ENCODE measurements at places on chromosomes 13 and 19.

DNA sequence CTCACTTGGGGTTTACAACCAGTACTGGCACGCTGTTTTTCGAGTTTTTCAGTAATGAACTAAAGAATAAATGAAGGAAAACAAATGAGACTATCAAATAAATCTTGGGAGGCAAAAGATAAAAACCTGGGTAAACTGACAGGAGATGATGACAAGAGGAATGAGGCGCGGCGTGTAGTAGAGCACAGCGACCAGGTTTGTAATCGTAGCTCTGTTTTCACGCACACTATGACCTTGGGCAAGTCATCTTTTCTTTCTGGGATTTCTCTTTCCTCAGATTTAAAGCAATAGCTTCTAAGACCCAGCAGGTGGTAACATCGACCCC lies 419 bp downstream of the MRPS31 start:
- H3K4me1 ChIP-seq, result peaks cover 3% of the 10 kb centered on the region
- peaks cover 4% of the 10 kb centered on the region for H3K36me3 ChIP-seq
- no peaks in the 10 kb centered on the region for H3K27me3 ChIP-seq
- peak overlapping the region; percentile 86 for H3K4me3 ChIP-seq
- peak overlapping the region; percentile 87 for H3K27ac ChIP-seq
- no peak for DNase-seq

DNA sequence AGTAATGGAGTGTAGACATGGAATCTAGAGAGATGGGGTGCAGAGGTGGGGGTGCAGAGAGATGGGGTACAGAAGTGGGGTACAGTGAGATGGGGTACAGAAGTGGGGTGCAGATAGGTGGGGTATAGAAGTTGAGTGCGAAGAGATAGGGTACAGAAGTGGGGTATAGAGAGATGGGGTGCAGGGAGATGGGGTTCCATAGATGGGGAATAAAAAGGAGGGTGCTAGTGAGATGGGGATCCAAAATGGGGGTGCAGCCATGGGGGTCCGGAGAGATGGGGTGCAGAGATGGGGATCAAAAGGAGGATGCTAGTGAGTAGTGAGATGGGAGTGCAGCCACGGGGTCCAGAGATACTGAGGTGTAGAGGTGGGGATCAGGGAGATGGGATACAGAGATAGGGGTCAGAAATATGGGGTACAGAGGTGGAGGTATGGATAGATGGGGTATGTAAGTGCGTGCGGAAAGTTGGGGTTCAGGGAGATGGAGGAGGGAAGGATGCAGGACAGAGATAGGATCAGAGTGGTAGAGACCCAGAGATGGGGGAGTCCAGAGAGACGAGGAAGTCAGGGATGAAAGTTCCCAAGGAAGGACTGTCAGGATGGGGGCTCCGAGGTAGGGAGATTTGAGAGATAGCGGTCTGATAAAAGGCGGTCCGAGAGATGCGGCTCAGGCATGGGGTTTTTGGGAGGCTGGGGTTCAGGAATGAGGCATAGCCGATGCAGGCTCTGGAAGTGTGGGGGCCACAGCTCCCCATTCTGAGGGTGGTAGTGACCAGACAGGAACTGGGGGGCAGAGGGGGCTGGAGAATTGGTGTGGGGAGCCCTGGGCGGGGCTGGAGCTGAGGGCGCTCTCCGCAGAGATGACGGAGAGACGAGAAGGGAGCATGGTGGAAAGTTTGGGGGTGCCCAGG lies 3.4 kb downstream of the PALM3 start:
- DNase-seq, result no peak
- H3K4me3 ChIP-seq, result peak overlapping the region; percentile 54
- no peaks in the 10 kb centered on the region for H3K36me3 ChIP-seq
- H3K27ac ChIP-seq, result no peak overlapping the region
- H3K4me1 ChIP-seq, result peaks cover 12% of the 10 kb centered on the region

DNA sequence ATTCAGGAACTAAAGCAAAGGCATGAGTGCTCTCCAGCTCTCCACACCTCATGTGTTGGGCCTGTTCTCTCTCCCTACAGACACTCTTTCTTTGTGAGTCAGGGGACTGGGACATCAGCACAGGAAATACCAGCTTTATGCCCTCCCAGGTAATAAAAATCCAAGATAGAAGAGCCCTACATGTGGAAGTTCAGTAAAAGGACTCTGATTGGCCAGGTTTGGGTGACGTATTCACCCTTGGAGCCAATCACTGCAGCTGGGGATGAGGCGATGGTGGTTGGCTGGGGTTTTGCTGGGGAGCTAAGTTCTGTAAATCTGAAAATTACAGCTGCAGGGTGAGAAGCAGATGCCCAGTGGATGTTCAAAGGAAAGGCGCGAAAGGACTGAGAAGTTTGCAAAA lies 32.5 kb downstream of the CCDC70 start:
- H3K27ac ChIP-seq, result no peak overlapping the region
- peak; percentile 35 for DNase-seq
- no peaks in the 10 kb centered on the region for H3K4me1 ChIP-seq

- no peaks in the 10 kb centered on the region for H3K36me3 ChIP-seq
- H3K27me3 ChIP-seq, result no peaks in the 10 kb centered on the region
- DNase-seq, result no peak
- no peak overlapping the region for H3K27ac ChIP-seq
- H3K4me1 ChIP-seq, result peaks cover 10% of the 10 kb centered on the region
Observed at GRCh38 chr13:113397608-113398425, 33.9 kb upstream of the GRTP1 start.

DNA sequence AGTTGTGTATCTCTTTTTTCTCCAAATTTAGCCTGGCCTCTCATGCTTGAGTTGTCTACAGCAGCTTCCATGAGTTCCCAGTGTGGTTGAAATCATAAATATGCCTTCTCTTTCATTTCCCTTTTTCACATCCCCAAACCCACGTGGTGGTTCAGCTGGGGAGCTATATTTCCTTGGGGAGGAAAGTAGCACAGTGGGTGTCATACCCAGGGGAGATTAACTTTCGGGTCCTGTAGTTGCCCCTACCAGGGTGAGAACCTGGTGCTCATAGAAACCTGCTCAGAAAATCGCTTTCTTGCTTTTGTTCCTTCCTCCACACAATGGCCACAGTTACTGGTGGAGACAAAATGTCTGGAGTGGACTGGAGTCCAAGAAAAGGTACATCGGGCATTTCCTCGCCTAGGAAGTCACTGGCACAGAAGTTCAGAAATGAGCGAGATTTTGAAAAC lies 7.0 kb upstream of the LILRA4 start:
- no peaks in the 10 kb centered on the region for H3K36me3 ChIP-seq
- DNase-seq, result no peak
- peaks cover 34% of the 10 kb centered on the region for H3K27me3 ChIP-seq
- H3K4me3 ChIP-seq, result no peak overlapping the region
- H3K4me1 ChIP-seq, result no peaks in the 10 kb centered on the region

GRCh38 chr19:31616031-31616430 lies 266.8 kb upstream of the TSHZ3 start:
- no peak overlapping the region for H3K4me3 ChIP-seq
- H3K27ac ChIP-seq, result no peak overlapping the region
- H3K36me3 ChIP-seq, result no peaks in the 10 kb centered on the region
- no peaks in the 10 kb centered on the region for H3K4me1 ChIP-seq
- DNase-seq, result no peak

DNA sequence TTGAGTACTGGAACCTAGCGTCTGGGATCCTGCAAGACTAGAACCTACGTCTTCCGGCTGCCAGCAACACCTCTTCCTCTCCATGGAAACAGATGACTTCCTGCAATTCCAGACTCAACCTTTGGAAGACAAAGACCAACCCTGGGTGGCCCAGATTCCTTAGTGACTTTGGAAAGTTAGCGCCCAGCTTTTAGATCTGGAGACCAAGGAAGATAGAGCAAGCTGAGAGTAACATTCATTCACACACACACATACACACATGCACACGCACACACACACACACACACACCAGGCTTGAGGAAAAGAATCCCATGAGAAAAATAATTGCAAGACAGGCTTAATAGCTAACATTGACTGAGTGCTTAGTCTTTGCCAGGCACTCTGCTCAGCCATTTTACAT lies 788.9 kb downstream of the UQCRFS1 start:
- H3K27me3 ChIP-seq, result no peaks in the 10 kb centered on the region
- H3K27ac ChIP-seq, result no peak overlapping the region
- no peak for DNase-seq
- H3K36me3 ChIP-seq, result no peaks in the 10 kb centered on the region

DNA sequence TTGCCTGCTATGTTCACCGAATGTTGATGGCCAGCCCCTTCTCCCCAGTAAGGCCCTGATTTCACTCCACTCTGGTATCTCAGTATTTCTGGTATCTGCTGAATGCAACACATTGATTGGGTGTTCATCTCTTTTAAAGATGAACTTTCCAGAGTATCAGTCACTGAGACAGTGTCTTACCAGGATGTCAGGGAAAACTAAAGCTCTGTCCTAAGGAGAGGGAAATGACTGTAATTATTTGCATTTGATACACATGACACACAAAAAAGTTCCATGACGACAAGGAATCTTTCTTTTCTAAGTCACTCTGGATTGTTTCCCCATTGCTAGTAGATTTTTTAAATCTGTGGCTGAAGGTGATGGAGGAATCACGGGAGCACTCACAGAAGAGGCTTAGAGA lies 2.2 kb downstream of the GPC5 start:
- no peak for DNase-seq
- H3K36me3 ChIP-seq, result no peaks in the 10 kb centered on the region

DNA sequence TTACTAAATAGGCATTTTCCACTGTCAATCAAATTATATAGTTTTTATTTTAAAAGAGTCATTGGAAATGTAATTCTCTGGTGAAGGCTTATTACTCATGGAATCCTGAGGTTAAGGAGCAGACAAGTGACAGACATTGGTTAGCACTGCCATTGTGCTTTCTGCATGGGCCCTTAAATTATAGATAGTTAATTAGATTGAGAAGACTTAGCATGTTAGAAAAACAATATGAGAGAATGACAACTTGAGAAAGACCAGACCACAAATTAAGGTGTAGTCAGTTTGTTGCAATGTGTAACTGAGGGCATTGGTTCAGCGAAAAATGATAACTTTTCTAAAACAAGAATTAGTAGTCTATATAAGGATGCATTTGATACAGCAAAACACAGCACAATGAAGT lies 195.5 kb downstream of the SLITRK6 start:
- no peaks in the 10 kb centered on the region for H3K36me3 ChIP-seq
- H3K27ac ChIP-seq, result no peak overlapping the region
- DNase-seq, result no peak
- H3K4me1 ChIP-seq, result no peaks in the 10 kb centered on the region
- no peak overlapping the region for H3K4me3 ChIP-seq
- H3K27me3 ChIP-seq, result no peaks in the 10 kb centered on the region

GRCh38 chr13:106468207-106468606 lies 67.3 kb downstream of the EFNB2 start:
- H3K4me3 ChIP-seq, result no peak overlapping the region
- no peak for DNase-seq
- H3K4me1 ChIP-seq, result no peaks in the 10 kb centered on the region

- peak; percentile 8 for DNase-seq
- H3K4me1 ChIP-seq, result no peaks in the 10 kb centered on the region
- no peak overlapping the region for H3K27ac ChIP-seq
Observed at GRCh38 chr13:23212671-23213070, 31.9 kb downstream of the SGCG start.

DNA sequence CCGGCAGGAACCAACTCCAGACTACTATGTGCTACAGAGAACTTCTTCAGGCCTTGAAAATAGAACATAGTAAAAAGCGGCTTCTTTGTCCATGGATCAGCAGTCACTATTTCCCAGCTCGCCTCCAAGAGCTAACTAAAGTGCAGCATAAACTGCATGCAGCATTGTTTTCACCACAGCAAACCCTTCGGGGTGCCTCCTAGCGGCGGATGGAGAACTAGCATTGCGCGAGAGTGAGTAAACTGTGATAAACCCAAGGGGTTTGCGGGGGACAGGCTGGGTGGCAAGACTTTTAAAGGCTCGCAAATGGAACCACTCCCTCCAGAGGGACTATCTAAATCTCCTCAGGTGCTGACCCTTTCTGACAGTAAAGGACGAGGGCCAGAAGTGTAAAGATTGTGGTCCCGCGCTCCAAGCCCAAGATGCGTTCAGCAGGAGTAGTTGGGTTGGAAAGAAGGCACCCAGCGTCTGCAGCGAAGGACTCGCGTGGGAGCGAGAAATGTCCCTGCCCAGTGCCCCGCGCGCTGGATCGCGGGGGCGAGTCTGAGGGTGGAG lies 21.5 kb upstream of the SGCG start:
- no peaks in the 10 kb centered on the region for H3K36me3 ChIP-seq
- H3K27me3 ChIP-seq, result peaks cover 15% of the 10 kb centered on the region
- DNase-seq, result peak; percentile 68

DNA sequence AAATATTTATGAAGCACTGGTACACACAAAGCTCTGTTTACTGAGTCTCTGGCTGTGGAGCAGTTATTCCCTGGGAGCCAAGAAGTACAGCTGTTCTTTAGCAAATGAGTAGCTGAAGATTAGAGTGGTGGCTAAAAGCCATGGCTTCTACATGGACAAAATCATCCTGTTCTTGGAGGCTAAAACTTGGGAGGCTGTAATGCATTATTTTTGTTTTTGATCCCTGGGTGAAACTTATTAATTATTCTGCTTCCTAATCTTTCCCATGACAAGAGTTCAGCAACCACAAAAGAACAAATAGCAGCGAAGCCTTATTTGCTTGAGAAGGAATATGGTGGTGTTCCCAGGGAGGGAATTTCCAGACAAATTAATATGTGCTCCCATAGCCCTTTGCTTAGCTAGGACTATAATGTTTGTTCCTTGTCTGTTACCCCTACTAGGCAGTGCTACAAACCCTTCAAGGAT lies 109.5 kb downstream of the DCT start:
- H3K4me3 ChIP-seq, result no peak overlapping the region
- no peak overlapping the region for H3K27ac ChIP-seq
- H3K4me1 ChIP-seq, result no peaks in the 10 kb centered on the region
- no peaks in the 10 kb centered on the region for H3K36me3 ChIP-seq
- no peak for DNase-seq
- H3K27me3 ChIP-seq, result no peaks in the 10 kb centered on the region

DNA sequence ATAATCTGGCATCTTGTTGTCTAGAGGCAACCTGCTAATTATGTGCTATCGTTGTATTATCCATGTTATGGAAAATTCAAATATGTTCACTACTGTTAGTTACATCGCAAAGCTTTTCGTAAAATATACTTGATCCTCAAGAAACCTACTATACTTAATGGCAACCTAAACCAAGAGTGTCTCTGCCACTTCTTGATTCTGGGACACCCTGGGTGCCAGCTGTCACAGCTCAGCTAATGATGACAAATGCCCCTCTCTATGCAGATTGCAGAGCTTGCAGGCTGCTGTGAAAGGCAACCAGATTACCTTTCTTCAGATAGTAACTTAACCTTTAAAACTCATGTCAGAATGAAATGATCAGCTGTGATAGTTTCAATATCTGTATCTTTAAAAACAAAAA lies 8.9 kb upstream of the MAB21L1 start:
- peak; percentile 39 for DNase-seq
- no peaks in the 10 kb centered on the region for H3K27me3 ChIP-seq
- H3K4me3 ChIP-seq, result no peak overlapping the region
